ENCODE measurements at places on chromosomes 13 and 19.

GRCh38 chr13:42333613-42334328 lies 61.8 kb downstream of the AKAP11 start:
- DNase-seq: no peak

- no peak for DNase-seq
Observed at GRCh38 chr13:110978390-110978789, 63.5 kb upstream of the ANKRD10 start.

DNA sequence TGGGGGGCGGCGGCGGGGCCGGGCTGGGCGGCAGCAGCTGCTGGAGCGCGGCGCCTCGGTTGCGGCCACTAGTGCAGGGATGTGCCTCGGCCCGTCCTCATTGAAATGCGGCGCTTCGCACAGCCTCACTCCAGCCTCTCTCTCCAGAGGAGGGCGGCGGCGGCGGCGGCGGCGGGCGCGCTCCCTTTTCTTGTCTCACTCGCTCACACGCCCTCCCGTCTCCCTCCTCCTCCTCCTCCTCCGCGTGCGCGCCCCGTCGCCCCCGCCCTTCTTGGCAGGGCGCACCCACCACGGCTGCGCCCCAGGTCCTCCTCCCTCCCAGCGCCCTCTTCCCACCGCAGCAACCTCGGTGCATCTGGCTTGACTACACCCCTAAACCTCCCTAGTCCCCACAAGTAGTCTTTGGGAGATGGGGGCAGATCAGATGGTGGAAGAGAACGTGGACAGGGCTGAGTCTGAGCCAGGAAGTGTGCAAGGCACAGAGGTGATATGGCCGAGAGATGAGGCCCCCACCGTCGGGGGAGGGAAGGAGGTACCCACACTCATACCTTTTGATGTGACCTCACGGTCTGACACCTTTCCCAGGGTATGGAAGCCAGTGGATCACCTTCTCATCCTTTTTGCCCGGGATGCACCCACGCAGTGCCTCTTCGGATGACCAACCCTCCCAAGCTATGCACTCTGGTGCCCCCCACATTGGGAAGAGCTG lies at the start of gene DCLK1:
DCLK1 (minus strand) TSS at position 161 of the 709 bp plus-strand sequence.
- no peak for DNase-seq

- DNase-seq: no peak
Observed at GRCh38 chr13:42929886-42930535, 62.0 kb downstream of the EPSTI1 start.

DNA sequence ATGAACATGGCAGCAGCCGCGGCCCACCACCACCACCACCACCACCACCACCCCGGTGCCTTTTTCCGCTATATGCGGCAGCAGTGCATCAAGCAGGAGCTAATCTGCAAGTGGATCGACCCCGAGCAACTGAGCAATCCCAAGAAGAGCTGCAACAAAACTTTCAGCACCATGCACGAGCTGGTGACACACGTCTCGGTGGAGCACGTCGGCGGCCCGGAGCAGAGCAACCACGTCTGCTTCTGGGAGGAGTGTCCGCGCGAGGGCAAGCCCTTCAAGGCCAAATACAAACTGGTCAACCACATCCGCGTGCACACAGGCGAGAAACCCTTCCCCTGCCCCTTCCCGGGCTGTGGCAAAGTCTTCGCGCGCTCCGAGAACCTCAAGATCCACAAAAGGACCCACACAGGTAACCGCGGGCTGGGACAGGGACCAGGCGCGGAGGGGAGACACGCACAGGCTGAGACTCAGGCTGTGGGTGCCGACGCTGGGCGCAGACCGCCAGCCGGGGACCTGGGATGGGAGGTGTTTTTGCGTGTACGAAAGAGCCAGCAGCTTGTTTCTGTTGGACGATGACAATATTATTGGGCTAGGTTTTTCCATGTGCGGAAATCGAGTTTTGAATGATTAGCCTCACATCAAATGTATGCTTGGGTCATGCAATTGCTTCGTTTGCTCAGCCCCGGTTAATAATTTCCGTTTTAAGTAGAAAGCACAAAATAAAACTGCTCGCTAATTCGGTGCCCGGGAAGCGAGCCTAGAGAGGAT lies 1.3 kb downstream of the ZIC2 start:
- DNase-seq: no peak

DNA sequence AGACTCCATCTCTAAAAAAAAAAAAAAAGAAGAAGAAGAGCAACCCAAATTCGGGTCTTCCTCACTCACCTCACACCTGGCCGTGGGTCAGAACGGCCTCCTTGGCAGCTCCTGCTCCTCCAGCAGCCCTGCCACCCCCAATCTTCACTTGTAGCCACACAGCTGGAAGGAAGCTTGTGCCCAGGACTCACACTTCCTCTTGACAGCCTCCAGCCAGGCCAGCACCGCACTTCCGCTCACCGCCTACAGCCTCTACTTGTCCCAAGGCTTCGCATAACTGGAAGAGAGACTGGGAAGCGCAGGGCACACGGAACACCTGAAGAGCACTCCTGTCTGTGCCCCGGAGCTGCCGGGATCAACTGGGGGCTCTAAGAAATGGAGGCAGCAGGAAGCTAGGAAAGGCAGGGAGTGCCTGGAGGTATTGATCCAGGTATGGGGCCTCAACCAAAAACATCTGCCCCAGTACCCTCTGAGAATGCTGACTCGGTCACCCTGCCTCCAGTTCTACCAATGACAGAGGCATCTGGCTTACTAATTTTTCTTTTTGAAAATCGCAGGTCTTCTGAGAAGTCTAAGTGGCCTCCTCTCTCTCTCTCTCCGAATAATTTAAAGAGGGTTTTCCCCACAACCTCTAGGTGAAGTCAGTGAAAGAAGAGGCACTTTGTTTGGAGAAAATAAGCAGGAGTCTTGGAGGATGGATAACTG lies 31.1 kb upstream of the ATP12A start:
- no peak for DNase-seq

DNA sequence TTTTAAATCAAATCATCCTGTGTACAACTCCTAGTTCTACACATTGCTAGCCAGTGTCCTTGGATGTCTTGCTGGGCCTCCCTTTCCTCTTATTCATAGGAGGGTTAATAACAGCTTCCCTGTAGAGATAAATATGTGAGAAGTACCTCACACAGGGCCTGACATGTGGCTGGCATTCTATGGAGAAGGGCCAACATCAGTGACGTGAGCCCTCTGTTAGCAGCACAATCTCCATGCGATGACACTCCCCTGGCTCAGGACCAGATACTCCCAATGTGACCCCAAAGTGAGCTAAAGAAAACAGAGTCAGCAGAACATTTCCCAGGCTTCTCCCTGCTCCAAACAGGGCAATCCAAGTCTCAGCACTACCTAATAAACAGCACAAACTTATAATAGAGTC lies 818.4 kb downstream of the DIAPH3 start:
- no peak for DNase-seq

DNA sequence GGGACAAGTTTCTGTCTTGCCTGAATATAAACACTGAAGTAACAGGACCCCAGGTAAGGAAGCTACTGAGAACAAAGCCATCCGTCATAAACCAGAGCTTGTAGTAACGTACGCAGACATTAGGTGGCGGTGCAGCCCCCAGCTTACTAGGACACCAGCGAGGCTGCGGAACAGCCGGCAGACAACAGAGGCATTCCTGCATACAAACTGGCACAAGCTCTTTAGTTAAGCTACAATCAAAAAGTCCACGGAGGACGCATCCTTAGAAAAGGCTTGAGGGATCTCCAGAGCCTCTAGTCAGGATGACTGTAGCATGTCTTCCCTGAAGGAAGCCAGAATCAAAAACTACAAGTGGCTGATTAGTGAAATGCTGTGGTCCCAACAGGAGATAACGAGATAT lies 26.2 kb downstream of the ZNF160 start:
- peak; percentile 7 for DNase-seq

GRCh38 chr19:49927526-49928264 lies 1.3 kb upstream of the ATF5 start:
- no peak for DNase-seq

DNA sequence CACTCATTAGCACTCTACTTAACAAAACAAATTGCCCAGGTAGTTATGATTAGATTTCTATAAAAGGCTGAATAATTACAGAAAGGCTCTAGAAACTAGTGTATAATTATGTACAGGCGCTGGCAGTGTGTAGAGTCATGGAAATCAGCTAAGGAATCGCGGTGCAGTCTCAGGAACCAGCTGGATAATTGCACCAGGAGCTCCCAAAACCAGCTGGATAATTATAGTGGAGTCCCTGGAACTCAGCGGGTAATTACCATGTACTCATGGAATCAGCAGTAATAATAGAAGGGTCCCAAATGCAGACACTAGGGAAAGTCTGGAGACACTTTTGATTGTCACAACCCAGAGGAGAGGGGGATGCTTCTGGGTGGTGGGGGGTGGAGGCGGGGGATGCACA lies 23.2 kb upstream of the TTYH1 start:
- no peak for DNase-seq

- DNase-seq: peak; percentile 54
Observed at GRCh38 chr19:38047049-38047438, 140.0 kb downstream of the SIPA1L3 start.

DNA sequence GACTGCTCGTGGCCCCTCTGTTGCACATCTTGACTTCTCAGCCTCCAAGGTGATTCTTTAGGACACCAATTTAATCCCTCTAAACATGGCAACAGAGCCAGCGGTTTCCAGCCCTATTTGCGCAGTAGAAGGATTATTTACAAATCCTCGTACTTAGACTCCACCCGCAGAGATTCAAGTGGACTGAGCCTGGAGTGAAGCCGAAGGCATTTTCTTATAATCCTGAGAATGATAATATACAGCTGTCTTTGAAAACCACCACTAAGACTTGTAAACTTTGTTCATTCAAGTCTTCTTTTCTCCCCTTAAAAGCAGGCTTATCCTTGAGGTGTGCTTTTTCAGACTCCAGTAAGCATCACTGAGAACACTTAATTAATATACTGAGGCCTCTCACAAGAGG lies 4.8 kb upstream of the DPRX start:
- DNase-seq: no peak

DNA sequence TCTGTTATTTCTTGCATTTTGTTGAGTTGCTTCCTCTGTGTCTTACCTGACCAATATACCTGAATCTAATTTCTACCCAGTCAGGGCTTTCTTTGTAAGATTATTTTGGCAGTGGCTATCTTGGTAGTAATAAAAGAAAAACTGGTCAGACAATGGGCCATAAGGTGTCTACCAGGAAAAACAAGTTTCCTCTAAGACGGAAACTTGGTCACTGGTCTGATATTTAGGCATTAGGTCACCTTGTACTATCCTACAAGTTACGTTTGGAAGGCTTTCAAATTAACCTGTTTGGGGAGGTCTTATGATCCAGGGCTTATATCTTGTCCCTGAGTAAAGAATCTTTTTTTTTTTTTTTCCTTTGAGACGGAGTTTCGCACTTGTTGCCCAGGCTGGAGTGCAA lies 9.2 kb downstream of the ZNF823 start:
- no peak for DNase-seq

GRCh38 chr13:76884186-76884906 lies 1.9 kb downstream of the KCTD12 start:
- no peak for DNase-seq

- DNase-seq: peak; percentile 96
Observed at GRCh38 chr19:56538254-56538760, 441 bp upstream of the ZFP28 start.

DNA sequence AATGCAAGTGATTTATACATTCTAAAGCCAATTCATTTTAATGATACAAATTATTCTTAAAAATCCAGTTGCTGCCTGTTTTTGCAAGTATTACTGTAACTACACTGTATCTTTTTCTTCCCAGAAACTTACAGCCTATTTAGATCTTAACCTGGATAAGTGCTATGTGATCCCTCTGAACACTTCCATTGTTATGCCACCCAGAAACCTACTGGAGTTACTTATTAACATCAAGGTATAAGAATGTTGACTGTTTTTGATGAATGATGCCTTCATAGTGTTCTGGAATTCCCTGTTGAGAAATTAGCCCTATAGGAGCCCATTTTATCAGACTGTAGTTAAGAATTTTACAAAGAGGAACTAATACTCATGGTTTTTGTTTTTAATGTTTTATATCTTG lies 25.0 kb downstream of the ITM2B start:
- DNase-seq: no peak

DNA sequence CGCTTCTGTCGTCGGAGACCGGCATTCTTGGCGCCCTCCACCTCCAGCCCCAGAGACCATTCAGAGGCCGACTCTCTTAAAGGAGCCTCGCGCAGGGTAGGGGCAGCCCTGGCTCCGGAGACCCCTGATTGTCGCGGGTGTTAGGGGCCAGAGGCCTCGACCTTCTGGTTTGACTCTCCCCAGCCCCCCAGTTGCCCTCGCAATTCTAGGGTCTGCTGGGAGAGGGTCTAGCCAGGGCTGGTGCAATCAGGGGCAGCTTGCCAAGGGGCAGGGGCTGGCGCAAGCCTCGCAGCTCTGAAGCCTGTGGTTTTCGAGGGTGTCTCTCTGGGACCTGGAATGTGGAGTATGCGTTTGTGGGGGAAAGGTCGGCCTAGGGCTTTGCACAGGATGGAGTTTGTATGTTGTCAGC lies 1.6 kb upstream of the SLC7A10 start:
- no peak for DNase-seq

DNA sequence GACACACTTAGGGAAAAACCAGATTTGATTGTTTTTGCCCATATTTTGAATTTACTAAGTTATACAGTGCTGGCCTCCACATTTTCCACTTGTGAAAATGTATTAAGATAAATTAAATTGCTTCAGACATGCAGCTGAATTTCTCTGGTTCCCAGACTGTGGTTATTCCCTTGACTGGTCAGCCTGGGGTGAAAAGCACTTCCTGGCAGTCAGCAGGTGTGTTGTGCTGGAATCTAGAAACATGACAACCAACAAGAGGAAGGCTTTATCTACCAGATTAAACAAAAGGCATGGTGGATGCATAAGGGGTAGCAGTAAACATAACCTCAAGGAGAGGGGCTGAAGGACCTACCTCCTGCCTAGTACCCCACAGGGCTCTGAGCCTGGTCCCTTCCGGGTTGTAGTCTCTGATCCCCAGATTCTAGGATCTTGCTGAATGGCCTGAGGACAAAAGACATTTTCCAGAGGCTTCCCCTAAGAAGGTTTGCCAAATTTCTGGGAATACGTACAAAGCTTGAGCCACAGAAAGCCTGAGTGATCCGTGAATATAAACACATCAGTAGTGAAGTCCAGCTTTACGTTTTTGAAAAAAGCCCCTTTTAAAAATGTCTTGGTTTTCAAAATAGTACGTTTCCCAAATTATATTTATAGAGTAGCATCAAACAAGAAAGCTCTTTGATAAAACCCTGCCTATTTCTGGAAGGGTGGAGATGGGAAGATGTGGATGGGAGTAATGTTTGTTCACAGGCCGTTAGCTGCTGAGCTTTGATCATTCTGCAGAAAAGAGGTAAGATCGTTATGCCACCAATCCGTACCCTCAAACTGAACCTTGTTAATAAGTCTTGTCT lies 133.4 kb downstream of the LACC1 start:
- DNase-seq: no peak

GRCh38 chr19:29524201-29524911 lies 1.4 kb upstream of the VSTM2B start:
- no peak for DNase-seq

DNA sequence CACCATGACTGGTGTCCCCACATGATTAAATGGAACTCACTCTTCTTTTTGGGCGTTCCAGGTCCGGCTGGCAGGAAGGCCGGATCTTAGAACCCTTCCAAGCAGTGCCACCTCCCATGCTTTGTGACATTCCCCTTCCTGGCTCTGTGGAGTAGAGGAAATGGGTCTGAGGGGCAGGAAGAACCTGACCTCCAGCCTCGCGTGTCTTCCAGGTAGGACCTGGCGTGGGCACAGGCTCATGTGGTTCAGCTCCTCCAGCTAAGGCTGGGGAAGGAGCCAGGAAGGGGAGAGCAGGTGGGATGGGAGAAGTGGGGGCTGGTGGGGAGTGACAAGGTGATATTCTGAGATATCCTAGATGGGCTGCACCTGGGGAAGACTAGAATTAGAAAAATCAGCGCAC lies 2.1 kb downstream of the TMEM255B start:
- no peak for DNase-seq

GRCh38 chr13:59865398-59865797 lies 298.3 kb downstream of the DIAPH3 start:
- DNase-seq: no peak
